ENCODE measurements at places on chromosomes 3 and 15.
A peak's percentile ranks its signal among the peaks of the same experiment; 100 is the strongest.

DNA sequence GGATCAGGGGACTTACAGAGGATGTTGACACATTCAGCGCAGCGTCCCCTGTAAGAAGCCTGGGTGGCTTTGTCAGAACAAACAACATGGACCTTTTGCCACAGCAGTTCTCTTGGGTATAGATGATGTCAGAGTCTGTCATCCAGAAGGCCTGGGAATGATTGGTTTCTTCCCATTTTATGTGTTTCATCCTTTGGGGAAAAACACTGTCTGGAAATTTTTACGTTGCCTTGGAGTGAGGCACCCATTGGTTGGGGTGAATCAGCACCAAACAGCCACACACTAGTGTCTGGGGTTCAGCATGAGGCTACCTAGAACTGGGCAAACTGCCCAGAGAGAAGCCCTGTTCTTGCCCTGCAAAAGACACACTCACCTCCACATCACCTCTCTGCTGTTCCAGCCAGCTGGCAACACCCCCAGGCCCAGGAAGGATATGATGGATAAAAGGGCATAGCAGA lies 123.0 kb downstream of the FAM43A start:
- DNase-seq: no peak

DNA sequence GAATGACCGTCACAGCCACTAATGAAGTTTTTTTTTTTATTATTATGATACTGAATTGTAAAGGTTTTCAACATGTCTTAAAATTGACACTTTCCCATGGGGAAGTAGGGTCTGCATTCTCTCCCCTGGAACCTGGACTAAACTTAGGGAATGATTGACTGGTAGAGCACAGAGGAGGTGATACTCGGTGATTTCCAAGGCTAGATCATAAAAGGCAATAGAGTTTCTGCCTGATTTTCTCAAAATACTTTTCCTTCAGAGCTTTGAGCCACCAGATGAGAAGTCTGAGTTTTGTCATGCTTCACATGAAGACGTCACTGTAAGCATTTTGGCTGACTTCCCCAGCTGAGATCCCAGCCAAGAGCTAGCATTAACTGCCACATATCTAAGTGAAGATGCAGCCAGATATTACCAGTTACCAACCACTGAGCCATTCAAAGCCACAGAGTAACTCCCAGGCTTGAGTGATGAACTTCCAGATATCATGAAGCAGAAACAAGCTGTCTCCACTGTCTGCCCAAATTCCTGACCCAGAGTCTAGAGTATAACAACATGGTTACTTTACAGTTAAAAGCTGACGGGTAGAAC lies 105.8 kb downstream of the LSAMP start:
- DNase-seq: no peak

GRCh38 chr3:34075975-34076374 lies 277.5 kb downstream of the PDCD6IP start:
- no peak for DNase-seq

DNA sequence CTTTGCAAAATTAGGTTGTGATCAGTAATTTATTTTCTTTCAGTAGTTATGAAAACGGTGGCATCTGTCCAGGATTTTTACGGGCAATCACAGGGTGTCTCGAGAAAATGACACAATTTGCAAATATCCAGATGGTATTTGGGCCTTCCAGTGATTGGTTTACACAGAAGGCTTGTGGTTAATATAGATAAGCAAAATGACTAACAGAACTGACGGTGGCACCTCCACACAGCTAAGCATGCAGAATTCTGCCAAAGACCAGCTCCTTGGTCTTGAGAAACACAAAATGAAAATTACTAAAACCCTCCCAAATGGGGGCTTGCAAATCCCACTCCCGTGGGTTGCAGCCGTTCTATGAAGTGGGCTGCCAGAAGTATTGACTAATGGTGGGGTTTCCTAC lies 5.5 kb downstream of the ARHGEF3 start:
- DNase-seq: no peak

- DNase-seq: peak; percentile 56
Measured at GRCh38 chr3:113287803-113288648, 76.7 kb downstream of the BOC start.

DNA sequence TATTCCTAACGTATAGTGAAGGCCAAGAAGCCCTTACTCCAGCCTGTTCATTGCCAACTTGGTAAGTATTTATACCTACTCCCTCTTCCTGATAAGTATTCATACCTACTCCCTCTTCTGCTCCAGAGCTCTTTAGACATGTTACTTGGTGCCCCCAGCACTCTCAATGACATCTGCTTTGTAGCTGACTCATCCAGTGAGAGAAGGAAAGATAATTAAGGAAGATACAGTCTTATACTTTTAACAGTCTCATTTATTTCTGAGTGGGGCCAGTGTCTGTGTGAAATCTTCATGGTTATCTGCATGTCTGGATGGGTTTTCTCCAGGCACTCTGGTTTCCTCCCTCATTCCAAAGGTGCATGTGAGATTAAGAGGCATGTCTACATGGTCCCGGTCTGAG lies 698.7 kb downstream of the FHIT start:
- no peak for DNase-seq

GRCh38 chr3:13140596-13140995 lies 67.4 kb upstream of the IQSEC1 start:
- DNase-seq: no peak

- no peak for DNase-seq
Measured at GRCh38 chr3:25462495-25462894, 34.4 kb downstream of the RARB start.

GRCh38 chr15:28935316-28935715 lies 49.5 kb downstream of the APBA2 start:
- DNase-seq: peak; percentile 13

DNA sequence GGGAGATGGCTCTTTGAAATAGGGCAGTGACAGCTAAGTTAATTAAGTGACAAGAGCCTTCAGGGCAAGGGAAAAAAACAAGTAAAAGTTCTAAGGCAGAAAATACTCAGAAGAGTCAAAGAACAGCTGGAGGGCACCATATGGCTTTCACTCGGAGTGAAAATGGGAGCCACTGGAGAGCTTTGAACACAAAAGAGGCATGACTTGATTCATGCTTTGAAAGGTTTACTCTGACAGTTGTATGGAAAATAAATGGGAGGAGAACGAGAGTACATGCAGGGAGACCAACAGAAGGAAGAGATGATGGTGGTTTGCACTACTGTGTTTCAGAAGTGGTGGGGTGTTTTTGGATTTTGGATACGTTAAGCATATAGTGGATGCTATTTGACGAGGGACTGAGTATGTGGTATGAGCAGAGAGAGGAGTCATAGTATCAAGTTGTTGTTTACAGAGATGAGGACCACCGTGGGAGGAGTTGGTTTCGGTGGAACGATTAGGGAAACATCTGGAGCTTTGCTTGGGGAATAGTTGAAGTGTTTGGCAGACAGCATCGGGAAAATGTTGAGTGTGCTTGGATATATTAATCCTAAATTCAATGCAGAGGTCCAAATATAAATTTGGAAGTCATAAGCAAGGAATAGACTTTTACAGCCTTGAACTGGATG lies 411.5 kb downstream of the GABRG3 start:
- DNase-seq: no peak

GRCh38 chr15:71148048-71148447 lies 32.8 kb downstream of the THSD4 start:
- no peak for DNase-seq

DNA sequence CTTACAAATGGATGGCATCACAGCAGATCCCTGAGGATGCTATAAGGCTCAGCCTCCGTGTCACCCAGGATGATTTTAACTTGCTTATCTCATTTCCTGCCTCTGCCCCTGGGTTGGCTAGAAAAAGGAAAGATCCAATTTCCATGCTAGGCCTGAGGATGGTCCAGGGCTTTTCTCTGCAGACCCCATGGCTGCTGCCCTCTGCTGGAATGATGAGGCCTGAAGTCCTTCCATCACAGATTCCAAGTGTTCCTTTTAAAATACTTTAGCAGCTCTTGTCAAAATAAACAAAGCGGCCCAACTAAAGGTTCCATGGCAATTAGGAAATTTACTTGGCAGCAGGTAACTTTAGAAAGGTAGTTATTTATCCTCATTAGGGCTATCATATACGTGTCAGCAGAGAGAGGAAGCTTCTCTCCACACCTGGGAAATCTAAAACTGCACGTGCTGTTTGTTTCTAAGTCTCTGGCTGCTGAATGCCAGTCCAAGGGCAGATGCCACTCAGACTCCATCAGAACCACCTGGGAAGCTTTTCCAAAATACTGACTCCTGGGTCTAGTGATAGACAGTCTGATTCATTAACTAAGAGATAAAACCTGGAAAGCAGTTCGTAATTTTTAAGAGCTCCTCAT lies 401.9 kb upstream of the IL12A start:
- DNase-seq: no peak

- no peak for DNase-seq
Measured at GRCh38 chr3:67580430-67581000, 73.9 kb downstream of the SUCLG2 start.

- no peak for DNase-seq
Measured at GRCh38 chr3:9402410-9403228, 5.2 kb downstream of the SETD5 start.

GRCh38 chr3:124200407-124200806 lies 208.5 kb upstream of the ROPN1 start:
- DNase-seq: no peak

- no peak for DNase-seq
Measured at GRCh38 chr3:104214937-104215336, 1151.8 kb upstream of the ALCAM start.

DNA sequence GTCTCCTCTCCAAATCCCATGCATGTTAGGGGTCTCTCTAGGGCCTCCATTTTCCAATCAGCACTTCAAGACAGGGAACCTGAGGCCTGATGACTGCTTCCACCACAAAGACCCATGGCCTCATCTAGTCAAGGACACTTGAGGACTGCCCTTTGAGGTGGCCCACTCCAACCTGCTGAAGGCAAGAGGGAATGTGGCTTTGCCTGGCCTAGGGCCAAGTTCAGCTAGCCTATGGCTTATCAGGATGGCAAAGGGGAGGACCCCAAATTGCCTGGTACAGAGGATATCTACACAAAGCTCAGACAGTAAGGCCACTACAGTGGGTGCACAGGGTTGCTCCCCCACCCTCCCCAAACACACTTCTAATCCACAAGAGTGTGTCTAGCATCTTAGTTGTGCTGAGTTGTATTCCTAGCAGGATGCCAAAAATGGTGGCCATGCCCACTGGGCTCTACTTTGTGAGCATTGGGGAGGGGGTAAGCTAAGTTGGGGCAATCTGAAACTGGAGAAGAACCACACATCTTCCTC lies 10.0 kb upstream of the GRAMD2A start:
- no peak for DNase-seq

DNA sequence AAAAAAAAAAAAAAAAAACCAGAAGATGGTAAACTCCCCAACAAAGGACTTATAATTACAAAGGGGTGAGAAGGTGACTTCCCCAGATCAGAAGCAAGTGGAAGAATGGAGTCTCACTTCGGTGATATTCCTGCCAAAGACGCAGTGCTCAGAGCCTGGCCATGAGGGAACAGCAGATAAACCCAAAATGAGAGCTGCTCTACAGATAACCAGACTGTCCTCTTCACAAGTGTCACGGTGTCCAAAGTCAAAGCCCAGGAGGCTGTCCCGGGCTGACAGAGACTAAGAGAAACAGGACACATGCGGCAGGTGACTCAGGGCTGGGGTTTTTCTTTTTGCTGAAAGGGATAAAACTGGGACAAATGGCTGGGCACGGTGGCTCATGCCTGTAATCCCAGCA lies 48.8 kb downstream of the HMCES start:
- no peak for DNase-seq

- DNase-seq: no peak
Measured at GRCh38 chr15:33243869-33244268, 49.4 kb upstream of the FMN1 start.

DNA sequence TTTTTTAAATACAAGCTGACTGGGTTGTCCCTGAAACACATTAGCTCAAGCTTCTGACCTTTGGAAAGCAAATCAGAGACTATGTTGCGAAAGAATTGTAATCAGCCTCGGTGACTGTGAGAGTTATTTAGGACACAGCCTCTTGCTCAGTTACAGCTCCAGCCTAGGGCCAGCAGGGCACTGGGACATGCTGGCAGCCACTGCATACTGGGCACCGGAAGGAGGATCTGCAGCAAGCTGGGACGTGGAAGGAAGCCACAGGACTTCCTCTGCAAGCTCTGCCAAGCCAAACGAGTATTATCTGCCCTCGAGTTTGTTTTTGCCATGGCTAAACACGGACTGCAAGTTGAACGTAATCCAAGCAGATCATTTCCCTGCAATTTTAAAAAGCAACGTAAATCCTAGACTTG lies 24.4 kb upstream of the COPG1 start:
- peak; percentile 99 for DNase-seq

GRCh38 chr15:81126892-81127291 lies 7.2 kb upstream of the CFAP161 start:
- DNase-seq: no peak

- DNase-seq: no peak
Measured at GRCh38 chr15:58513008-58513407, 81.2 kb downstream of the LIPC start.

DNA sequence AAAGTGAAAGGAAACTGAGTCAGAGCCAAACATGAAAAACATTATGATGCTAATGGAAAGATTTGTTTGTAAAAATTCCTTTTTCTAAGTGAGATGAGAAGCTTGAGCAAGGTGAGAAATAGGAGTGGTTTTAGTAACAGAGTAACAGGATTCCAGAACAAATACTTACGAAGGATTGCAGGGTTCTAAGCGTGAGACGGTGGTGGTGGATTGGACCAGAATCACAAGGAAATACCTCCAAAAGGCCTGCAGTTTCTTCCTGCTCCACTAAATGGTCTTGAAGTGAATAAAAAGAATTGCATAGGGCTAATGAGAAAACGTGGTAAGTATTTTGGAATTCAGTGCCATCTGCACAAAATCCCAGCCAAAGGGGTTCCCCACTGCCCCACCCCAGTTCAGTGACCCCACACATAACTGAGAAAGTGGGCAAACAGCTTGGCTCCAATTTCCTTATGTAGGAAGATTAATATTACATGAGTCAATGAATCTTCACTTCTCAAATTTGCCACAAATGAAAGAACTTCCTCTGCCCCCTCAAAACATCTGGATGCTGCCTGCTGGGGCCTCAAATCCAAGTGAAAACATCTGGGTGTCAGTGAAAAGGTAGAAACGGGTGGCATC lies 283.8 kb upstream of the NR2F2 start:
- DNase-seq: no peak

GRCh38 chr3:37526511-37526910 lies 335.2 kb upstream of the CTDSPL start:
- no peak for DNase-seq

GRCh38 chr15:91068436-91068835 lies 31.6 kb upstream of the SV2B start:
- no peak for DNase-seq

- DNase-seq: no peak
Measured at GRCh38 chr3:36362216-36362615, 18.1 kb upstream of the STAC start.

All from AML-193 (cell line).